Right cardiac atrium (tissue), 5 donors: ENCODE measurements at places on chromosomes 3 and 15. TPM values are rescaled to one million over a fixed set of nuclear protein-coding genes. Genes with fewer than 3 reads are reported as not detected.

Gene CHRD
- polyA plus RNA-seq: 12.1 TPM

Gene PPIP5K1
- 6.8 TPM for polyA plus RNA-seq

Gene CPN2
- 0.07 TPM for polyA plus RNA-seq

Gene ROPN1
- 1.6 TPM for polyA plus RNA-seq
